ENCODE measurements at places on chromosomes 6 and 20.
A peak's percentile ranks its signal among the peaks of the same experiment; 100 is the strongest.

DNA sequence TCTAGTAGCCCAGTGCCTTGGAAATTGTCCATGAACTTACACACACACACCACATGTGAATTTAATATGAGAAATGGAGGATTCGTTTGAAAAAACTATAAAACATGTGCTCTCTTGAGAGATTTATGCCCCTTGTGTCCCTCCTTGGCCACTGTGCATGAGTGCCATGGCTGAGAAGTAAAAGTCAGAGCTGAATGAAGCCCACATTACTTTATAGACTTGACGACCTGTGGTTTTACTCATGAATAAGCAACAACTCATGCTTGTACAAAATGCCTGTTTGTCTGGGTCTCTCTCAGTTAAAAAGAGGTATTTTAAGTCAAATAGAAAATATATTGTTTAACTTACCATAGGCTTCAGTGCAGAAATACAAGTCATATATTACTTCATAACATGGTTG, 102.7 kb downstream of the KCNQ5 start:
- peak; percentile 26 for DNase-seq

- DNase-seq, result no peak
Observed at GRCh38 chr6:64949257-64949656, 757.8 kb downstream of the EYS start.

DNA sequence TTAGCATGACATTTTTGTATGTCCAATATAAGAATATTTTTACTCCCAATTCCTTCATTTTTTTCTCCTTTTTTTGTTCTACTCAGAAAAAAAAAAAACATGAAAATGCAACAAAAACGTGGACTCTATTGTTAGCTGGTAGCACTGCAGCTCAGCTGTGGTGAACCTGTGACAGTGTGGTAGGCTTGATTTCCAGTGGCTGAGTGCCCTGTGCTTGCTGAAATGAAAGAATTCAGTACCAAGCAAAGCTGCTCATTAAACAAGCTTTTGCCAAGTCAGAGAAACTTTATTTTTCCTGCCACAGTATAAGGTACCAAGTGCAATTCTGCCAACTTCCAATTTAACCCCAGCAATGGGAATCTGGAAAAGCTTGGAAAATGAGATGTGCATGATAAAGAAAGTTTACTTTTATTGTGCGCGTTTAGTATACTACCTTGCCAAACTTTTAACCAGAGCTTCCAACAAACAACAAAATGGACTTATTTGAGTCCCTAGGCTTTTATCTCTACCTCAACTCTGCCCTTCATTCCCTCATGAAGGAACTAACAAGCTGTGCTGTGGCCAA, 215.2 kb downstream of the SLC35F1 start:
- no peak for DNase-seq

GRCh38 chr20:48797275-48797825, 30.4 kb downstream of the PREX1 start:
- no peak for DNase-seq

GRCh38 chr6:164195278-164195941, 780.9 kb downstream of the QKI start:
- no peak for DNase-seq

GRCh38 chr6:151544453-151544852, 50.6 kb downstream of the CCDC170 start:
- no peak for DNase-seq

GRCh38 chr6:27426045-27426620, 37.6 kb downstream of the ZNF391 start:
- no peak for DNase-seq
